ENCODE measurements at places on chromosomes 1 and 21.

- DNase-seq, result no peak
These were observed 1186.6 kb downstream of the MRPL39 start for GRCh38 chr21:24420689-24421088.

- DNase-seq, result no peak
These were observed 24.0 kb upstream of the PAX7 start for GRCh38 chr1:18606443-18607288.

- no peak for DNase-seq
These were observed 55.0 kb upstream of the EPHA8 start for GRCh38 chr1:22508329-22508728.

- no peak for DNase-seq
These were observed 29.0 kb upstream of the RHOU start for GRCh38 chr1:228706305-228706704.

- DNase-seq, result no peak
These were observed 34.4 kb downstream of the KCNN3 start for GRCh38 chr1:154835531-154836324.

- DNase-seq, result no peak
These were observed 59.8 kb downstream of the GNG12 start for GRCh38 chr1:67773462-67773861.

- no peak for DNase-seq
These were observed 25.5 kb downstream of the GRIK1 start for GRCh38 chr21:29914326-29914725.

GRCh38 chr1:96973605-96974004 lies 252.0 kb downstream of the PTBP2 start:
- DNase-seq, result no peak

DNA sequence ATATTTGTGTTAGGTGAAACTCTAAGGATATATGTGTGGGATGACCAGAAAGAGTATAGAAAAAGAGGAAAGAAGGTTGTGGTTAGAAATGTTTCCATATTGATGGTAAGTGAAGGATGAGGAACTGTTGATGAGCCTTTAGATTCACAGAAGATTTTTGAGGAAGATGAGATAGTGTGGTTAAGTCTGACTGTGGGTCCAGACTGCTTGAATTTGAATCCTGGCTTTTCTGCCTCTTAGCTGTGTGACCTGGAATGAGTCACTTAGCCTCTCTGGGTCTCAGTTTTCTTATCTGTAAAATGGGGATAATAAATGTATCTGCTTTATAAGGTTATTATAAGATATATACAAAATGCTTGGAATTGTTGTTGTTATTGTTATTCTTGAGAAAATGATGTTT lies 27.5 kb downstream of the RGL1 start:
- DNase-seq, result no peak

GRCh38 chr1:117613249-117613968 lies 7.6 kb downstream of the TENT5C start:
- DNase-seq, result no peak

DNA sequence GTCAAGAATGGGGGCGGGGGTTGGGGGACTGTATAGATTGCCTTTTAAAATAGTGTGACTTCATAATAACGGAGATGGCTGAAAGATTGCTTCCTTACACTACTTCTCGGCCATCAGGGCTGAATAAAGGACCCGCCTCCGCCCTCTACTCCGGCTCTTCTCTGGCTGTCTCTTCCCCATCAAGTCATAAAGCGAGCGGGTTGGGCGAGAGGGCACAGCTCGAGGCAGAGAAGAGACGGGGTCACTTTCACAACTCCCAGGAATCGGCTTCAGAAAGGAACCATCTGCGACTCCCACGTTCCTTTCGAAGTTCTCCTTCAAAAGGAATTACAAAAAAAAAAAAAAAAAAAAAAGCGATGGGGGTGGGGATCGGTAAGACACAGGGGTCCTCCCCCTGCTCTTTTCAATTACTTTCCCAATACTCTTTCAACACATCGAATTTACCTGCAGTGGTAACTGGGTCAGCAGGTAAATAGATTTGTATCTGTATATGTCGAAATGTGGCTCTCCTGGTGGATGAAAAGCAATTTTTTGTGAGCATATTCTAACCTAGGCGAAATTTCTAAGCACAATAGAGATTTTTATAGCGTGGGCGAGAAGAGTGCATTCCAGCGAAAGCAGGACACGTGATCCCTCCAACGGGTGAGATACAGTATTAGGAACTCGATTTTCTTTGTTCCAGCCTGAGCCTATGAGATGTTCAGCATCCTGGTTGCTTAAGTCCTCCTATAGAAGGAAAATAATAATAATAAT lies 2.0 kb downstream of the LRRC7 start:
- no peak for DNase-seq

GRCh38 chr1:161198897-161199431 lies at the start of gene ADAMTS4:
Gene ADAMTS4 (minus strand): TSS chr1:161199054. CDS start chr1:161198627, 427 bp downstream.
- DNase-seq, result no peak

DNA sequence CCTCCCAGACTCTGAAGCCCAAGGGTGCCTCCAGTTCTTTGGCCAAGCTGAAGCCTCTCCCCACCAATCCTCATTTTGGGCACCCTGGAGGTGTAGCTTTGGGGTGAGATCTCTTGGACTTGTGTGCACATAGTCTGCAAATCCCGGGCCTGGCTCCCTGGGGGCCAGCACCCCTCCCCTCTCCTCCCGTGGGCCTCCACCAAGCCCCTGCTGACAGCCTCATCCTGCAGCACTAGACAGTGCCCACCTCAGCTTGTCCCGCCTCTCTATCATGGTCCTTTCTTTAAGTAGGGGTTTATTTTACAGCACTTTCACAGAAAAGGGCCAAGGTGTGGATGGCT lies 3.2 kb downstream of the GJC2 start:
- no peak for DNase-seq

DNA sequence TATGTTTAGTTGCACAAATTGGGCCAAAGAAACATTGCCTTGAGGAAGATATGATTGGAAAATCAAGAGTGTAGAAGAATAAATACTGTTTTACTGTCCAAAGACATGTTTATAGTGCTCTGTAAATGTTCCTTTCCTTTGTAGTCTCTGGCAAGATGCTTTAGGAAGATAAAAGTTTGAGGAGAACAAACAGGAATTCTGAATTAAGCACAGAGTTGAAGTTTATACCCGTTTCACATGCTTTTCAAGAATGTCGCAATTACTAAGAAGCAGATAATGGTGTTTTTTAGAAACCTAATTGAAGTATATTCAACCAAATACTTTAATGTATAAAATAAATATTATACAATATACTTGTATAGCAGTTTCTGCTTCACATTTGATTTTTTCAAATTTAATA lies 43.0 kb downstream of the CD46 start:
- no peak for DNase-seq

DNA sequence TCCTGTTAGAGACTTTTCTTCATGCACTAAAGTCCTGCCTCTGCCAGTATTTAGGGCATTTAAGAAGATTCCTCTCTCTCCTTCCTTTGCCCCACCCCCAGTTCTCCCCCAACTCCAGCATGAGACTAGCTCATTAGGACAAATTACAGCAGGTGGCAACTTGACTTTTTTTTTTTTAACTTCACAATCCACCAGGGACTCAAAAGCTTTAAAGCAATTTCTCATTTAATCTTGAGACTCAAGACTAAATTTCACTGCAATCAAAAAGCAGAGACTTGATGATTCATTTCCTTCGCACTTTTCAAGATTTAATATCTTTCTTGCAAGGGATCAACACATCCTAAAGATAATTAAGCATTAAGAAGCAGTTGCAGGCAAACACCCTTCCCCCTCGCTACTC lies 74.9 kb downstream of the WLS start:
- no peak for DNase-seq

DNA sequence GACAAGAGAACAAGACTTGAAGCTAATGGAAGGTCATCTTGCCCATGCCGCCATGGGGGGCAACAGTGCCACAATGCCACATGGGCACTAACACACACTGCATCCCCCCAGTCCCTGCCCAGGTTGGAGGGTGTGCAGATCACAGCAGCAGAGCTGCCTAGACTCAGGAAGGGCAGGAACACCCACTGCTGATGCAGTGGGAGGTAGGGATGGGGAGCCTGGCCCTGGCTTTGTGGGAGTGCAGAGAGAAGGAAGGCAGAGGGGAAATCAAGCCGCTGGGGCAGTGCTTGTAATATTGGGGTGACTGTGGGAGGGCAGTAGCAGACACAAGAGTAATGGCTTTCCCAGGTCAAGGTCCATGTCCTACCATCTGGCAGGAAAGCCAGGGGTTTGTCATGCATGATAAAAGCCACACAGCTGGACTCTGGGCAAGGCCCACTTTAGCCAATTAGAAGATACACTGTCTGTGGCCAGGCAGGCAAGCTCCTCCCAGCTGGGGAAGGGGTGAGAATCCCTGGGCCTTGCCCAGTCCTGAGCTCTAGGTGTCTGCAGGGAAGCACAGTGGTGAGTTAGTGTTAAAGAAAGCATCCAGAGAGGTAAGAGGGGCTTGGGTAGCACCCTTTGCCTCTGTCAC lies 25.4 kb upstream of the MEF2D start:
- DNase-seq, result no peak

GRCh38 chr1:108962681-108963051 lies 618 bp downstream of the CLCC1 start:
- DNase-seq, result no peak

GRCh38 chr1:28144203-28145135 lies 32.0 kb downstream of the PTAFR start:
- no peak for DNase-seq

GRCh38 chr1:207021139-207021861 lies 11.3 kb downstream of the C1orf116 start:
- DNase-seq, result no peak

Data from stimulated activated CD8-positive, alpha-beta memory T cell treated with anti-CD3 and anti-CD28 coated beads, Interleukin-2, amount 100 ng/mL, for 48 hours (primary cell).